ENCODE measurements at places on chromosomes 1 and 21.

- H3K27ac ChIP-seq: peak overlapping the region; percentile 98
- no peak overlapping the region for H3K4me3 ChIP-seq
- no peak for DNase-seq
- H3K4me1 ChIP-seq: peaks cover 61% of the 10 kb centered on the region
- no peaks in the 10 kb centered on the region for H3K36me3 ChIP-seq
Observed at GRCh38 chr1:112701227-112702066, 5.5 kb downstream of the RHOC start.

DNA sequence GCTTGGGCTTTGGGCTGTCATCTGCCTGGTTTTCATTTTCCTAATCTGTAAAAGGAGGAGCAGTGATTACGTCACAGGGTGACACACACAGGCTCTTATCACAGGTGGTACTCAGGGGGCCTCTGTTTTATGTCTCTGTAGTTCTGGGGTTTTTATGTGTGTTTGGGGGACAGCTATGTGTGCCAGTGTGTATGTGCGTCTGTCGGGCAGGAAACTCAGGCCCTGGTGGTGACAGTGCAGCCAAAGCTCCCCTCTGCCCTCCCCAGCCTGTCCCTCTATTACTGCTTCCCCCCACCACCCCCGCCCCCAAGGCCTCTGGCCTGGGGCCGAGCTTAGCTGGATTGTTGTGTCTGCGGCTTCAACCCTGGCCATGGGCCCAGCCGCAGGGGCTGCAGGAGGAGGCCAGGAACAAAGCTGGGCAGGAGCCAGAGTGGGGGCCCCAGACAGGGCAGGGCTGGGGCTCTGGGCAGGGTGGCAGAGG, 13.3 kb downstream of the MFAP2 start:
- no peak overlapping the region for H3K4me3 ChIP-seq
- H3K36me3 ChIP-seq: peaks cover 12% of the 10 kb centered on the region
- no peak for DNase-seq
- no peaks in the 10 kb centered on the region for H3K27me3 ChIP-seq
- H3K4me1 ChIP-seq: no peaks in the 10 kb centered on the region

DNA sequence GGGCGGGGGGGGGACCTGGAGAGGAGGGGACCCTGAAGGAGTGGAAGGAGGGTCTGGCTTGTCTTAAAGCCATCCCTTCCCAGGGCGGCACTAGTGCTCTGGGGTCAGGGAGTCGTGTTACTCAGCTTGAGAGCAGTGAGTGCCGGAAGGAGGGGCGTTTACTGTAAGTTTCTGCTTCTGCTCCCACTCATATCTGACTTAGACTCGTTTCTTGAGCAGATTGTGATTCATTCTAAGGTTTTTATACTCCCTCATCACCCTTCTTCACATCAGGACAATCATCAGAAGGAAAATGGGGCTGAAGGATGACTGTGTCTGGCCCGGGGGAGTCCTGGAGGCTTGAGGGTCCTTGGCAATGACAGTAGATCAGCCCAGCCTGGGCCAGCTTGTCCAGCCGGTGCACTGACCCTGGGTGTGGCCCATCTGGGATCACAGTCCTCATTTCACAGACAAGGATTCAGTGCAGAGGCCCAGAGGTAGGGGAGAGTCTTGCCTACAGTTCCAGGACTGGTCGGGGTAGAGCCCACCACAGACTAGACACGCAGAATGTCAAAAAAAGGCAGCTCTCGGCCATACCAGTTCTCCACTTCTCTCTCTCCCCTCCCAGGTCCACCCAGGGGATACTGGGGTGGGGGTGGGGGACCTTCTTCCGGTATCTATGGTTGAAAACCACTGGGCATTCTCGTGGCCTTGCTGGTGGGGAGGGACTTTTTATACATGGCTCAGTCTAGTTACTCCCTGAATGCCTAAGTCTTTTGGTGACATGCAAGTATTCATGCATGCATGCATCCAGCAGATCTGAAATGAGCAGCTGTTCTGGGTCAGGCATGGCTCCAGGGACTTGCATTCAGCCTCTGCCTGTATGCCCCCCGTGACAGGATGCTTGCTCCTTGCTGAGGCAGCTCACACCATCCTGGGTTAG, 5.1 kb downstream of the TNFRSF8 start:
- DNase-seq: no peak
- no peak overlapping the region for H3K4me3 ChIP-seq
- H3K4me1 ChIP-seq: no peaks in the 10 kb centered on the region
- H3K27me3 ChIP-seq: peaks cover 17% of the 10 kb centered on the region
- H3K36me3 ChIP-seq: no peaks in the 10 kb centered on the region

DNA sequence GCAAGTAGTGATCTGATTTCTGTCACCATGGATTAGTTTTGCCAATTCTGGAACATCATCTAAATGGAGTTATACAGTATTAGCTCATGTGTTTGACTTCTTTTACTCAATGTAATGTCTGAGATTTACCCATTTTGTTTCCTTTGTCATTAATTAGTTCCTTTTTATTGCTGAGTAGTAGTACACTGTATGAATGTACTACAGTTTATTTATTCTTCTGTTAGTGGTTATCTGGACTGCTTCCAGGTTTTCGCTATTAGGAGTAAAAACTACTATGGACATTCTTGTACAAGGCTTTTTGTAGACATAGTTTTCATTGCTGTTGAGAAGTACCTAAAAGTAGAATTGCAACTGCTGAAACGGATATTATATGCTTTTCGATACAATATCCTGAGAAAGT, 14.1 kb downstream of the SUCO start:
- no peaks in the 10 kb centered on the region for H3K4me1 ChIP-seq
- no peaks in the 10 kb centered on the region for H3K27me3 ChIP-seq
- H3K4me3 ChIP-seq: no peak overlapping the region
- DNase-seq: no peak
- H3K27ac ChIP-seq: no peak overlapping the region

DNA sequence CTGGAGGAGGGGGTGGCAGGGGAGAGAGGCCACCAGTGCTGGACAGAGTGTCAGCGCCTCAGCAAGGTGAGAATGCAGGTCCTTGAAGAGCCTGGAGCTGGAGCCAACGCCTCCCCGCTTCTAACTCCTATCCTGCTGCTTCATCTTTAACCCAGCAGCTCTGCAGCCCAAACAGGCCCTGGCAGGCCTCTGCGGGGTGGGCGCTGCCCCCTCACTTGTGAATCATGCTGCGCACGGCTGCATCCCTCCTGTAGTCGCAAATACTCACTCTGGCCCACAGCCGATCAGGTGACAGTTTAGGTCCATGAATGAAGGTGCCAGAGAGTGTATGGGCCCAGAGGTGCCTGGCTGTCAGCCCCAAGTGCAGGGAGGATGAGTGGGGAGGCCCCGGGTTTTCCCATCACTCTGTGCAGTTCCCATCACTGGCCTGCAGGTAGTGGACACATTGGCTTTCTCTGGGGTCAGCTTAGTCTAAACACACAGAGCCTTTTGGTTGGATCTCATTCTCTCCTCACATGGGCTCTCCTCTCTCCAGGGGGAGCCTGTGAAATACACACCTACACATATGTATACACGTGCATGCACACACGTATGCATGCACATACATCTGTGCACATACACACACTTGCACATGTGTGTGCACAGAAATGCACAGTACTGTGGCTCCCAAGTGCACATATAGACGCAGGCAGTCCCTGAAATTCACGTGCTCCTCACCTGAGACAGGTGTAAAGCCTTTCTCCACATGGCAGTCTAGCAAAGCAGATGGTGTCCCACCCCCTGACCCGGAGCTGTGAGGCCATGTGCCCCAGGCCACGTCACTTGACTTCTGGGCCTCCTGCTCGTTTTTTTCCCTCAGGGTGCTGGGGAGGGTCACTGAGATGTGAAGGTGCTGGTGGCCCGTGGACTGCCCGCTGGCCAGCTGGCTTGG, 52.0 kb downstream of the TRIM11 start:
- H3K27me3 ChIP-seq: no peaks in the 10 kb centered on the region
- DNase-seq: no peak
- no peak overlapping the region for H3K27ac ChIP-seq
- no peaks in the 10 kb centered on the region for H3K36me3 ChIP-seq

- no peaks in the 10 kb centered on the region for H3K36me3 ChIP-seq
- no peaks in the 10 kb centered on the region for H3K27me3 ChIP-seq
- DNase-seq: peak; percentile 35
Observed at GRCh38 chr1:204989266-204990058, 53.5 kb upstream of the CNTN2 start.

DNA sequence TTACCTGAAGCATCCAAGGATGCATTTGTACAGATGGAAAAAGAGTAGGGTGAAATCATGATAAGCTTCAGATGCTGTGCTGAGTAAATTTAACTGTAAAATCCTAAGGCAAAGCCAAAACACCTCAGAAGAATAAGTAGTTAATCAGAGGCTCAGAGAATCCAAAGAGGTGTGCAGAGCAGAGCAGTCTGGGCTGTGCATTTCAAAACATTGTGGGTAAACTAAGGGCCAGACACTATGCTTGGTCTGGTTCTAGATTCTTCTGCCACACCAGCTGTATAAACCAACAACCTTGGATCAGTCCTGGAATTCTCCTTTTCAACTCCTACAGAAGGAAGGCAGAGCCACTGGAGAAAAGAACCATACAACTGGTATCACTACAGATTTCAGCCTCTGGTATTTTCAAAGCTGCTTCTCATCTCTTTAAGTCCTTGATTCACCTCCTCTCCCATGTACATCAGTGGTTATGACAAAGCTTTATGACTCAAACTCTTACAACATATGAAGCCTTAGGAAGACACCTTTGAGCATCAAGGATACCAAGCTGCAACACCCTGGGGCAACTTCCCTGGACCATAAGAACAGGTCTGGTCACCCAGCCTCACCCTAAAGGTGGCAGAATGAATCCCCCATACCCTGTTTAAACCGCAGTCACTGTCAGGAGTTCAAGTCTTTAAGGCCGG, 11.6 kb upstream of the HIPK1 start:
- peaks cover 5% of the 10 kb centered on the region for H3K4me1 ChIP-seq
- no peak overlapping the region for H3K27ac ChIP-seq
- H3K27me3 ChIP-seq: no peaks in the 10 kb centered on the region
- H3K4me3 ChIP-seq: no peak overlapping the region

DNA sequence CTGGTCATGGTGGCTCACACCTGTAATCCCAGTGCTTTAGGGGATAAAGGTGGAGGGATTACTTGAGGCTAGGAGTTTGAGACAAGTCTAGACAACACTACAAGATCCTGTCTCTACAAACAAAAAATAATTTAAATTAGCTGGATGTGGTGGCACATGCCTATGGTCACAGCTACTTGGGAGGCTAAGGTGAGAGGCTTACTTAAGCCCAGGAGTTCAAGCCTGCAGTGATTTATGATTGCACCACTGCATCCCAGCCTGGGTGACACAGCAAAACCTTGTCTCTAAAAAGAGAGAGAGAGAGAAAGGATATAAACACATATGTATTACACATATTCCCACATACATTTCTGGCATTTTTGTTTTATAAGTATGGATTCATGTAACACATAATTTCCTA, 325.2 kb downstream of the DUSP10 start:
- no peak overlapping the region for H3K4me3 ChIP-seq
- H3K36me3 ChIP-seq: no peaks in the 10 kb centered on the region
- no peak for DNase-seq
- no peak overlapping the region for H3K27ac ChIP-seq
- H3K4me1 ChIP-seq: no peaks in the 10 kb centered on the region

DNA sequence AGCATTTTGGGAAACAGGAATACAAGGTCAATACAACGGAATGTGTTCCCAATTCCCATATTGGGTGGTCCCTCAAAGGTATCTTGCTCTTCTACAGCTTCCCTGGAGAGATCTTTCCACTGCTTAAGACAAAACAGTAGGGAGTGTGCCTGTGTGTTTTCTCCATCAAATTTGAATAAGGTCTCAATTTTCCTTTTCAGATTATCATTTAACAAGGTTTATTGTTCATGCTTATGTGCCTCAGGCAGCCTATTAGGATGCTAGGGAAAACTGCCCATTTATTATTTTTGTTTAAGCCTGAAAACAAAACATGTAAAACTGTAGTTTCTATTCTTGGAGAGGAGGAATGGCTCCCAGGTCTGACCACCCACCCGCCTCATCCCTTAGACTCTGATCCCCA, 622.7 kb downstream of the LMO4 start:
- DNase-seq: no peak
- H3K36me3 ChIP-seq: no peaks in the 10 kb centered on the region
- H3K27me3 ChIP-seq: no peaks in the 10 kb centered on the region
- H3K4me3 ChIP-seq: no peak overlapping the region

GRCh38 chr1:163655565-163655964, 333.8 kb downstream of the NUF2 start:
- no peak overlapping the region for H3K27ac ChIP-seq
- H3K4me3 ChIP-seq: no peak overlapping the region
- H3K27me3 ChIP-seq: no peaks in the 10 kb centered on the region
- no peaks in the 10 kb centered on the region for H3K36me3 ChIP-seq

GRCh38 chr1:229991724-229992333, 75.2 kb upstream of the GALNT2 start:
- H3K27me3 ChIP-seq: no peaks in the 10 kb centered on the region
- no peak for DNase-seq
- H3K36me3 ChIP-seq: no peaks in the 10 kb centered on the region
- H3K4me1 ChIP-seq: no peaks in the 10 kb centered on the region
- H3K4me3 ChIP-seq: no peak overlapping the region

GRCh38 chr1:22876359-22877111, 96.1 kb downstream of the LACTBL1 start:
- no peaks in the 10 kb centered on the region for H3K36me3 ChIP-seq
- no peaks in the 10 kb centered on the region for H3K27me3 ChIP-seq
- H3K4me1 ChIP-seq: no peaks in the 10 kb centered on the region
- no peak overlapping the region for H3K4me3 ChIP-seq

DNA sequence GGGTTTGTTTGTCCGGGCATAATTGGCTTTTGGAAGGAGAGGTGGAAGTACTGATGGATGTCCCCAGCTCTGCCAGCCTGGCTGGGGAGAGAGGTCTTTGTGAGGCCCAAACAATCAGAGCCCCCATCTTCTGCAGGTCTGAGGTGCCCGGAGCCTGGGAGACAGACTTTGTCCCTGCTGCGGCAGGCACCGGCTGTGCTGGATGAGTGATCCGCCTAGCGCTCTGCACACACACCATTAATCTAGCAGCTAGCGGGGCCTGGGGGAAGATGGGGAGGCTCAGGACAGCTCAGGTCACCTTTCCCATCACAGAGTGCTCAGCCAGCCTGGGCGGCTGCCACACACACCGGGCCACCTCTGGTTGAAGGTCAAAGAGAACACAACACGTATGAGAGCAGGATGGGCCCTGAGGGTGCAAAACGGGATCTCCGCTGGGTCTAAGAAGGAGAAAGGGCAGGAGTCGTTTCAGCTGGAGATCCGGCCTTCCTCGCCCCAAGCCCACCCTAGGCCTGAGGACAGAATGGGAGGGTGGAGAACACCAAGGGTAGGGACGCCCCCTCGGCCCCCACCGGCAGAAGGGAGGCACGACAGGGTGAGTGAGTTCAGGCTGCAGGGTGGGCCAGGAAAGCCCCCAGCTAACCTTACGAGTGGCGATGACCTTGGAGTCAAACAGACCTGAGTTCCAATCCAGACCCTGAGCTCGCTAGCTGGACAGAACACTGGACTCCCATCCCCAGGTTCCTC, 341.8 kb downstream of the NPHP4 start:
- no peak for DNase-seq
- H3K4me1 ChIP-seq: no peaks in the 10 kb centered on the region
- H3K27me3 ChIP-seq: no peaks in the 10 kb centered on the region
- no peaks in the 10 kb centered on the region for H3K36me3 ChIP-seq

GRCh38 chr21:37787456-37787855, 128.8 kb downstream of the KCNJ6 start:
- H3K4me1 ChIP-seq: no peaks in the 10 kb centered on the region
- H3K4me3 ChIP-seq: no peak overlapping the region
- no peak overlapping the region for H3K27ac ChIP-seq
- H3K27me3 ChIP-seq: no peaks in the 10 kb centered on the region
- no peak for DNase-seq
